ENCODE measurements at places on chromosomes 12 and 14.

DNA sequence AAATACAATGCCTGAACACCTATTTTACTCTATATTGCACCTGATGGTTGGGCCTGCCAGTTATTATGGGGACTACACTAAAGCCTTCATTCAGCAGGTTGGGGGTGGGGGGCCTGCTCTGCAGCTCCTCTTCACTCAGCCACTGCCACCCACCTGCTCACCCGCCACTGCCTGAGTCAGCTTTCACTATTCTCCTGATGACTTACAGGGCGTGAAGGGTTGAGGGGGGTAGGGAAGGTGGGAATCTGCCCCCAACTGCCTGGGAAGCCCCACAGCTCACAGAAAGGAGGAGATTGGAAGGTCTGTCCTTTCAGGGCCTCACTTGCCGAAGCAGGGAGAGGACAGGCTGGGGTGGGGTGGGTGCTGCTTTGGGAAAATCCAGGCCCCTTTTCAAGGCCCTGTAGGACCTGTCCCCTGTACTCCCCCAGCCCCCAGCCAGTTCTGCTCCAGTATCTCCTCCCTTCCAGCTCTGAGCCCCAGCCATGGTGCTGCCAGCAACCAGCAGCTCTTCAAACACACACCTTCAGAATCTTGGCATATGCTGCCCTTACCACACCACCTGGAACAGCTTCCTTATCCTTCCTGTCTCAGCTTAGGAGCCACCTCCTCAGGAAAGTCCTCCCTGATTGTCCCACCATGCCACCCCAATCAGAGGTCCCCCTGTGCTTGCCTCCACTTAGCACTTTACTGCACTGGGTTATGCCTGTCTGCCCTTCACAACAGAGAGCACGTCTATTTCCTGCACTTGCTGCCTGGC is 33.1 kb downstream of the IRF2BPL start:
- no peak for DNase-seq

- no peak for DNase-seq
These were observed 82.1 kb downstream of the ZNF664 start for GRCh38 chr12:124055066-124055465.

DNA sequence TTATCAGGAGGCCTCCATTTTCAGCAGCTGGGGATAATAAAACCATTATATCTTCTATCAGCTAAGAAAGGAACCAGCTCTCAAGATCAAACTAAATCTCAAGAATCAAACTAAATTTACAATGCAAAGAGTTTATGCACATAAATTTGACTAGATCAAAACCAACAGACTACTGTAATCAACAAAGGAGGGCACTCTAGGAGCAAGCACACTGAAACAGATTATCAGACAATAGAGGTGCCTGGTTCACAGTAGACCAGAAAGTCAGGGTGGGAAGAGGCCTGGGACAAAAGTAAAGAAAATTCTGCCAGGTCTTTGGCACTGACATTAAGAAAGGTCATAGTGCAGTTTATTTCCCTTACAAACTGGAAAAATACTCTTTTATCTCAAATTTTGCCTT is 61.0 kb downstream of the HECTD4 start:
- no peak for DNase-seq

- DNase-seq = no peak
These were observed 88.8 kb downstream of the TMX1 start for GRCh38 chr14:51328772-51329353.

- no peak for DNase-seq
These were observed 206.2 kb downstream of the FSCB start for GRCh38 chr14:44300916-44301315.

DNA sequence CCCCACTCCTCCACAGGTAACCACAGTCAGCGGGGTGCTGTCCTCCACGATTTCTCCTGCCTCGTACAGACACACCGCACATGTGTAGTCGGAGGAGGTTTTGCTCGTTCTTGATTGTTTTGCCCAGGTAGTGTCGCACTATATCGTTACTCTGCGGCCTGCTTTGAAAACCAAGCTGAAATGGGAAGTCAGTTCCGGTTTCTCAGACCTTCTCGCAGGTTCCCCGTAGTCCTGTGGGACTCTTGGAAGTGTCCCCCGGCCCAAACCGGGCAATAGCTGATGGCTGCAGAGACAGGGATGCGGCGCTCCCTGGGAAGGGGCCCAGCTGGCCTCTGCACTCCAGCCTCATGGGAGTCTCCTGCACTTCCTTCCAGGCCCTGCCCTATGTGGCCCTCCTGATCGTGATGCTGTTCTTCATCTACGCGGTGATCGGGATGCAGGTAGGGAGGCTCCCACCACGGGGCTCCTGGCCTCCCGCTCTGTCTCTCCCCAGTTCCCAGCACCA is 141.3 kb upstream of the FKBP4 start:
- DNase-seq = no peak

GRCh38 chr12:30015631-30016337 is 232.0 kb upstream of the TMTC1 start:
- no peak for DNase-seq

GRCh38 chr14:26088275-26088674 is 509.6 kb downstream of the NOVA1 start:
- no peak for DNase-seq

DNA sequence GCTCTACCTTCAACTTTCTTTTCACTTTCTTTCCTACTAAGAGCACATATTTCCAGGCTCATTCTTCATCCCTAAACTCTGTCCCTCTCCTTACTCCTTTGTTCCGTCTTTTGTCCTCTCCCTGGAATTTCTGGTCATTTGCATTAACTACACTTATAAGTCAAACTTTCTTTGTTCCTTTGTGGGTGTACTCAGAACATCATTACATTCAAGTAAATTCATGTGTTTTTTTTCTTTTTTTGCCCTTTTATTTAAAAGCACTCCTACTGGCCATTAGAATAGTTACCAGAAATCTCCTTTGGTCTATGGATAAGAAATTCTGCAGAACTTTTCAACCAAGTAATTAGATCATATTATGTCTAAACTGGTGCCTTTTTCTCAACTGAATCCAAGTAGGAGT is 802.6 kb downstream of the DIO2 start:
- DNase-seq = no peak

- no peak for DNase-seq
These were observed 136.0 kb downstream of the CRADD start for GRCh38 chr12:93813186-93813585.

GRCh38 chr14:71932229-71932981 is at the start of gene RGS6:
Gene RGS6 (plus strand): TSS chr14:71932429.
- no peak for DNase-seq

GRCh38 chr12:89697296-89697695 is 11.3 kb downstream of the ATP2B1 start:
- no peak for DNase-seq
